Globus pallidus (tissue), 1 donor: ENCODE measurements at places on chromosomes 12 and 14.

GRCh38 chr12:11967376-11968047, 103.2 kb upstream of the BCL2L14 start:
- no peak for DNase-seq

- DNase-seq, result no peak
Observed at GRCh38 chr12:48824112-48824511, 5.8 kb downstream of the CACNB3 start.

- no peak for DNase-seq
Observed at GRCh38 chr12:109926016-109926415, 25.9 kb downstream of the TCHP start.

DNA sequence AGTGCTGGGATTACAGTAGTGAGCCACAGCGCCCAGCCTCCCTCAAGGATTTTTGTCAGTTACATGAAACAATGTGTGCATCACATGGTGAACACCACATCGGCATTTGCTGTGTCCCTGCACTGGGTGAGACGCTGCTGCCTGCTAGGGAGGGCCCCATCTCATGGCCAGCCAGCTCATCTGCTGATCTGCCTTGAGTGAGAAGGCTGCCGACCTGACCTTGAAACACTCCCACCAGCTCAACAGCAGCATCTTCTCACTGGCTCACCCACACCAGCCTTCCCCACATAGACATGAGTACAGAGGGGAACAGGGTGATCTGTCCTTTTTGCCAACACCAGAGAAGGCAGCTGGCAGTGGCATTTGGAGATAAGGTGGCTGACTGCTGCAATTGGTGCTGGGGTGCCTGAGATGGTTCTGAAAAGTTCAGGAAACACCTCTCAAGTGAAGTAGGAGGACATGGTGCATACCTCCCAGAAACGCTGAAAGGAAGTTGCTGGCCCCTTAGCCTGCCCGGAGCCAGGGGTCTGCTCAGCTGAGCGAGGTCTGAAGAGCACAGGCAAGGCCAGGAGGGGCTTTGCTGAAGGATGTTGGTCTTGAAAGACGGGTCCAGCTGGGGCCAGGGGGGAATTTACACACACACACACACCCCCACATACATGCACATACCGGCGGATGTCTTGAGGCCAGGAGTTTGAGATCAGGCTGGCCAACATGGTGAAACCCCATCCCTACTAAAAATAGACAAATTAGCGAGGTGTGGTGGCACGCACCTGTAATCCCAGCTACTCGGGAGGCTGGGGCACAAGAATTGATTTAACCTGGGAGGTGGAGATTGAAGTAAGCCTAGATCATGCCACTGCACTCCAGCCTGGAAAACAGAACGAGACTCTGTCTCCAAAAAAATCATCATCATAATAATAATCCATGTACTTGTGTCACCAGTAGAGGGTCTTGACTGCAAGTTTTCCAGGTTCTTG, 14.3 kb upstream of the PPP1R13B start:
- no peak for DNase-seq

DNA sequence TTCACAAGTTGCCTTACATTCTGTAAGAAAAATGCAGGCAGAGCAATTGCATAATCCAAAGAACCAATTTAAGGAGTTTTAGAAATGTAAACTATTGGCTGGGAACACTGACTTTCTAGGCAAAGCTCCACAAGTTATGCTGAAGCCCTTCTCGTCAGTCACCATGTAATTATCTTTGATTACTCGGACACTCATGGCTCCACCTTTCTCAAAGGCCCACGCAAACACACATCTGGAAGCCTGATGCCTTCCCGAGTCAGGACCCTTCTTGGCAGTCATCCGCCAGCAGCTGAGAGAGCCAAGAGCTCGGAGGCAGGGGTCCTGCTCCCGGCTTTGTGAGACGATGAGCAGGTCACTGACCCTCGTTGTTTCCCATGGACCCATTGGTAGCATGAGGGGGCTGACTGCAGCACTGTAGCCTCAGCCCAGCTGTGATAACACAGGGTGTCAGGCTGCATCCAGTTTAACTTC, 202.2 kb downstream of the TMEM132D start:
- DNase-seq, result no peak

DNA sequence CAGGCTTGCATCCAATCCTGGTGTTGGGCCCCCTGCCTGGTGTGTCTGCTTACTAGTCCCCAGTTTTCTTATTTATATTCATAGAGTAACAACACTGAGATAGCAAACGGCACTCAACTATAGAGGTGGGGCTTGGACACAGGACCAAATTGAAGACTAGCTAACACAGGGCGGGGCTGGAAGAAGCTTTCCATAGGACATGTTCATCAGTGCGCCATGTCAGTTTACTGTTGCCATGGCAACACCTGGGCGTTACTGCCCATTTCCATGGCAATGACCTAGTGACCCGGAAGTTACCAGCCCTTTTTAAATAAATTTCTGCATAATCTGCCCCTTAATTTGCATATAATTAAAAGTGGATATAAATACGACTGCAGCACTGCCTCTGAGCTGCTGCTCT, 275.5 kb upstream of the TMEM132C start:
- DNase-seq, result no peak

GRCh38 chr14:42806909-42807315, 1200.2 kb downstream of the LRFN5 start:
- no peak for DNase-seq

GRCh38 chr12:12513416-12514006, 49.2 kb downstream of the DUSP16 start:
- peak; percentile 74 for DNase-seq

DNA sequence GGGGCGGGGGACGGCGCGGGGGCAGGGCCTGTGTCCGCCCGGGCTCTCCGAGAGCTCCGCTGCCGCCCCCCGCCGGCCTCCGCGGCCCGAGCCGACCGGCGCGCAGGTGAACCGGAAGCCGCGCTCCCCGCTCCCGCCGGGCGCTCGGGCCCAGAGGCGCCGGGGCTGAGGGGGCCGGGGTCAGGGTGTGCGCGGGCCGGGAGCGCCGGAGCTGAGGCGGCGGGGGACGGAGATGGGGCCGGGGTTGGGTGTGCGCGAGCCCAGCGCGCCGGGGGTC, 431 bp downstream of the HIP1R start:
- DNase-seq, result no peak

DNA sequence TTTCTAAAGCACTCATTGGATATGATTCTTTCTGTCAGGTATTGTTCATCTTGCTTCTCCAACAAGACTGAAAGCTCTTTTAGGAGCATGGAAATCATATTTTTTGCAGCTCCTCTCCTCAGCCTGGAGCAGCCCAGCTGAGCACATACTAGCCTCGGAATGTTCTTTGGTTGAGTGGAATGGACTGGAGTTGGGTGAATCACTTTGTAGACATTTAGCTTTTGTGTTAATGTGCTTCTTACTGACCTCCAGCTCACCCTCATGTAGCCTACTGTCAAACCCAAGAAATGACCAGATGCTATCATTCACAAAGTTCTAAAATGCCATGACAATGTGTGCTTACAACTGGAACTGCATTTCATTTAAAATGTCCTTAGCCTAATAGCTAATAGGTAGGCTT, 161.1 kb downstream of the NUAK1 start:
- DNase-seq, result no peak
